ENCODE measurements at places on chromosomes 16 and 17.

DNA sequence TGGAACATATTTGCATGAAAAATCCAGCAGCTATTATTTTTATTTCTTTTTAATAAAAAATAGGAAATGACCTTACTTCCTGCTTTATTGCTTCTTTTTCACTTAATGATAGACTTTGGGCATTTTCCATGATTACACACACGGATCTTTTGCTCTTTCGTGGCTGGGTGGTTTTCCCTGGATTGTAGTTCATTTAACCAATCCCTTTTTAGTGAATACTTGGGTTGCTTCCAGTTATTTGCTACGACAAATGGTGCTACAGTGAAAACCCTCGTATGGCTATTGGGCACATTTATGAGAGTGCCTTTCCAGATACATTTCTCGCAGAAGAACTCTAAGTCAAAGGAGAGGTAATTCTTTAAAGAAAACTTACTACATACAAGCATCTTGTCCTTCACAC is 38.6 kb downstream of the FOXL1 start:
- DNase-seq: no peak

GRCh38 chr17:17347234-17347955 is 44.2 kb downstream of the NT5M start:
- no peak for DNase-seq

DNA sequence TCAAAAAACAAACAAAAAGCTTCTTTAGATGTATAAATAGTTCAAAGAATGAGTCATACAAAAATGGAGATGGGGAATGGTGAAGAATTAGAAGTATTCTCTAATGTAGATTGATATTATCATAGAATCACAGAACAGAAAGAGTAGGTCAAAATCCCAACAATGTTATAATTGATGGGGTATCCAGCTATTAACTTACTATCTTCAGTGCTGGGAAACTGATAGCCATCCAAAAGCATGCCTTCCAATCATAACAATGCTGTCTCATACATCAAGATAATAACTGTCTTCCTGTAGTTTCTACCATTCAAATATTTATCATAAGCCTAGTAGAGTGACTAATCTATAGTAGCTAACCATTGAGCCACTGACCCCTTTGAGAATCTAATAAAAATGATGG is 26.7 kb upstream of the GNAO1 start:
- no peak for DNase-seq

- DNase-seq: no peak
Measured at GRCh38 chr16:67246756-67247191, 507 bp downstream of the FHOD1 start.

DNA sequence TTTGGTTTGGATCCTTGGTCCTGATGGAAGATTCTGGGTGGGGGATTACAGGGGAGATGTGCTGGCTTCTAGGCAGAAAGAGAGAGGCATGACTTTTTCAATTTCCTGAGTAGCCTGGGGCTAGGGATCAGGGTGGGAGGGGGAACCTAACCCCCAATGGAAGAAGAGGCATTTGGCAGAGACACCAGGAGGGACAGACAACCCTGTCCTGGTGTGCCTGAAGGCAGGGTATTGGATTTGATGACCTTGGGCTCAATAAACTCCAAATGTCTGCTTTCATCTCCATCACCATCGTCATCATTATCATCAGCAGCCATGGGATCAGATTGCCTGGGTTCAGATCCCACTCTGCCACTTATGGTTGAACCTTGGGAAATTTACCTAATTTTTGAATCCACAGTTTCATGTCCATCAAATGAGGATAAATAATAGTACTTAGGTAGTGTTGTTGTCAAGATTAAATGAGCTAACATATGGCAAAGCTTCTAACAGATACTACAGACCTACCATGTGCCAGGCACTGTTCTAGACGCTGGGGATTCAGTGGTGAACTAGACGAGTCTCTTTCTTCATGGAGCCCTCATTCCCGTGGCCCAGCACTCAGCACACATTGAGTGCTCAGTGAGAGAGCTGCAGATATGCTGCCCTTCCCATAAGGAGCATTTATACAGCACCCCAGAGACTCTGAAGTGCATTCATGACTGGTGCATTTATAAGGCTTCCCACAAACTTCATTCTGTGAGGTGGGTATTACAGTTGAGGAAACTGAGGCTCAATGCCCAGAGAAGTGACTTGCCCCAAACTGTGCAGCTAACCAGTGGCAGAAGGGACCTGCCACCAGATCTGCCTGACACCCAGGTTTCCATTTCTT is 26.8 kb downstream of the IGFBP4 start:
- DNase-seq: no peak

GRCh38 chr17:29131814-29132682 is 48.1 kb downstream of the MYO18A start:
- DNase-seq: peak; percentile 90

Data from mesenchymal stem cell (in vitro differentiated cells and primary cell).